ENCODE measurements at places on chromosomes 7 and 10.

- no peak for DNase-seq
Measured at GRCh38 chr7:102080019-102080433, 206.6 kb upstream of the SH2B2 start.

- no peak for DNase-seq
Measured at GRCh38 chr10:69025370-69025896, 36.8 kb downstream of the KIFBP start.

GRCh38 chr7:156494960-156495359 is 145.6 kb upstream of the RNF32 start:
- DNase-seq = no peak

- DNase-seq = no peak
Measured at GRCh38 chr10:61961278-61961677, 59.8 kb downstream of the ARID5B start.

DNA sequence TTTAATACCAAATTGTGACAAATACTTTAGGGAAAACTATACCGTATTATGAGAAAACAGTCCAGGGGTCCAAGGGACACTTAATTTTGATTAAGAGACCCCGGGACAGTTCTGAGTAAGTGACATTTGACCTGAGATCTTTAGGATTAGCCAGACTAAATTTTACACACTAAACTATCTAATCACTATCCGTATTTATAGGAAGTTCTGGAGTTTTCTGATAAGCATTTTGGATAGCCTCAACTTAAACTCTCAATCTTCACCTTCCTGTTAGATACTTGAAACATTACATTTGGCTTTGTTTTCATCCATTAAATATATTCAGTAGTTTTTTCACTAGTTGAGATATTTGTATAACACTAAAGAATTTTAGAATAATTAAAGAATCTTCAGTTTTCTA is 5.4 kb downstream of the PIK3CG start:
- DNase-seq = no peak

DNA sequence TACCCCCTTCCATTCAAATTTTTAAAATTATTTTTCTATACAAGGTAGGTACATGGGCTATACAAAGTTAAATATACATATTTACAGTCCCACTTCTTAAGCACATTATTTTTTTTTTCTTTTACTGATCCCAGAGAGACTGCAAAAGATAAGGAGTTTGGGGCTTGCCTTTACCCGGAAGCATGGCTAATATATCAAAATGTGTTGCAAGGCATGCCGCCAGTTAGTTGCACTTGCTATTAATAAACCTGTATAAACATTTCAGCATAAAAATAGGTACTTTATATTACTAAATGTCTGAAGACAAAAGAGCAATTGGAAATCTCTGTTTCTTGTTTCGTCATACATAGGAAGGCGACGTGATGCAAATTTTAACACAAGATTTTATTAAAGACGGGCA is 21.5 kb upstream of the PDLIM1 start:
- DNase-seq = peak; percentile 5

DNA sequence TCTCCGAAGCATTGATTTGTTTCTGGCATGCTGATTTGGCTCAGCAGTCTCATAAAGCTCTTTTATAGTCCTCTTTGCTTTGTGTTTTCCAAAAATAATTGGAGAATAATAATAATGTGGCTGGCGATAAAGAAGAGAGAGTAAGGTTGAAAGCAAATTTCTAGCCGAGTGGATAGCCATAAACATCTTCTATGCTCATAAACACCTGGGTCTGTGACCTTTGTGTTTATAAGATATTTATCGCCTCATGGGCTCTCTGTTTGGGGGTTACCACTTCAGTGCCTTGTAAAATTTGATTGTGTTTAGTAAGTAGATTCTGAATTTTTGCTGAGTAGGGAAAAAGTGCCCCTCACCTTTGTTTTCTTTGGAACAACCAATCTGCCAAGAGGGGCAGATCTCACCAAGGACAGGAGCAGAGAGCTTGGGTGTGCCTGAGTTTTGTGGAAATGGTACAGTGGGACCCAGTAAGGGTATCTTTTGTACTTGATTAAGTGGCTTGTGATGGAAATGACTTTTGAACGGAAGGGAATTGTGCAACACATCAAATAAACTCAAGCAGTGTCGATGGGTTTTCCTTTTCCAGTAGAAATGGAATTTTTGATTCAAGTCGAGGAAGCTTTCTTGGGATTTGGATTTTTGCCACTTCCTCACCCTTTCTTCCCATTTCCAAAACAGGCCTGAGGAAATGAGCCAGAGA is 220.5 kb downstream of the AUTS2 start:
- no peak for DNase-seq

Data from cardiac fibroblast (primary cell).